Right renal pelvis (tissue), 4 donors: ENCODE measurements at places on chromosomes 2 and 18.
A peak's percentile ranks its signal among the peaks of the same experiment; 100 is the strongest.

DNA sequence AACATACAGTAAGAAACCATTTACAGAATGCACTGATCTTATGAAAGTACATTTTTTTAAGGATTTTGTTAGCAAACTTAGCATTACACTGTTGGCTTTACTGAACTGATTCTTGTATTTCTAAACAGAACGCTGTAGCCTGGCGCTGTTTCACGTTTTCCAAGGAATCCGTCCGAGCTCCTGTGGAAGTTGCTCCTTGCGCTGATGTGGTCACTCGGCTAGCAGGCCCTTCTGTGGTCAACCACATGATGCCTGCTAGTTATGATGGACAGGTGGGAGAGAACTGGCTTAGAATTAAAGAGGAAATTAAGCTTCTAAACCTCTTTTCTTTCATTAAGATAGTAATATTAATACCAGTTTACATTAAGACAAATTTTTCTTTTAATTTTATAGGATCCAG, 76.8 kb downstream of the CEP192 start:
- no peak for DNase-seq

DNA sequence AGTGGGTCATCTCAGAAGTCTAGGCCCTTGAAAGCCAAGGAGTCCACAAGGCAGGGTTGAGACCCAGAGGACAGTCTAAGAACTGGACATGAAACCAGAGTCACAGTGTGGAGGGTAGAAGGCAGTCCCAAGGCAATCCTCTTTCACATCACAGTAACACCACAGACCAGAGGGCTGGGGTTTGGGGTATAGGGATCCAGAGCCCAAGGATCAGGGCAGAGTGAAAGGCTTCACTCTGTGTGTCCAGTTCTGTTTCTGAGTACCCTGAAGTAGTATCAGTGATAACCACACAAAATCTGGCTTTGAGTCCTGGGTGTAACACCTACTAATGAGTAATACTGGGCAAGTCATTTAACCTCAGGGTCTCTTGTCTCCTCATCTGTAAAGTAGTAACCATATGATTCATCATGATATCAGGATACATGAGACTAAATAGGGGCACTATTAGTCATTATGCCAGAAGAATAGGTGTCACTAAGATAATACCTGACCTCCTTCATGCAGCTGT, 91.0 kb downstream of the ICA1L start:
- no peak for DNase-seq

- DNase-seq = peak; percentile 68
Measured at GRCh38 chr18:48030616-48031480, 100.4 kb upstream of the SMAD2 start.

DNA sequence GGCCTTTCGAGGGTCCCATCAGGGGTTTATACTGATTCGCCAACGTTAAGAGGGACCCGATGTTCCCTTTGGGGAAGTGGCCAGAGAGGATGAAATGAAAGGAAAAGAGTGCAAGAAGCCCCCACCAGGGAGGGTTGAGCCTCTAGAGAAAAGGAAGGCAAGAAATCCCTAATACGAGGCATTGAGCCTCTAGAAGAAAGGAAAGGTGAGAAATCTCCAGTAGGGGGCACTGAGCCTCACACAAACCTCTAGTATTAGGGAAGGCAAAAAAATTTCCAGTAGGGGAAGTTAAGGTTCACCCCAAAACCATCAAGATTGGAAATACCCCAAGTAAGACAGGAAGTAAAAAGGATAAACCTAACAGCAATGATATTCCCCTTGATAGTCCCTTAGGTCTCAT, 9.8 kb upstream of the SAP130 start:
- DNase-seq = no peak

DNA sequence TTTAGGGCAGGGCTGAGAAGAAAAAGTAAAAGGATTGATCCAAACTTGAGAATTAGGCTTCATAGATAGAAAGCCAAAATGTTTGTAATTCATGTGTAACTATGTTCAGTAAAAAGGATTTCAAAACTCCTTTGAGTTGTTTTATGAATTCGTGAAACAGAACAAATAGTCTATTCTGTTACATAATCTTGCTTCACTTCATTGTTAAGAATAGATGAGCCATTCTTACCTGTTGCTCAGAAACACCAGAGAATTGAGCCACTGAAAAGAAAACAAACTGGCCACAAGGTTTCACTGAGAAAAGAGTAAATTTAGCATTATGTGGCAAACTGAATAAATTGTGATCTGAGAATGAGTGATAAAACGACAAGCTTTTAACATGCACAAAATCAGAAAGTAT, 4.5 kb upstream of the ITPRID2 start:
- no peak for DNase-seq

DNA sequence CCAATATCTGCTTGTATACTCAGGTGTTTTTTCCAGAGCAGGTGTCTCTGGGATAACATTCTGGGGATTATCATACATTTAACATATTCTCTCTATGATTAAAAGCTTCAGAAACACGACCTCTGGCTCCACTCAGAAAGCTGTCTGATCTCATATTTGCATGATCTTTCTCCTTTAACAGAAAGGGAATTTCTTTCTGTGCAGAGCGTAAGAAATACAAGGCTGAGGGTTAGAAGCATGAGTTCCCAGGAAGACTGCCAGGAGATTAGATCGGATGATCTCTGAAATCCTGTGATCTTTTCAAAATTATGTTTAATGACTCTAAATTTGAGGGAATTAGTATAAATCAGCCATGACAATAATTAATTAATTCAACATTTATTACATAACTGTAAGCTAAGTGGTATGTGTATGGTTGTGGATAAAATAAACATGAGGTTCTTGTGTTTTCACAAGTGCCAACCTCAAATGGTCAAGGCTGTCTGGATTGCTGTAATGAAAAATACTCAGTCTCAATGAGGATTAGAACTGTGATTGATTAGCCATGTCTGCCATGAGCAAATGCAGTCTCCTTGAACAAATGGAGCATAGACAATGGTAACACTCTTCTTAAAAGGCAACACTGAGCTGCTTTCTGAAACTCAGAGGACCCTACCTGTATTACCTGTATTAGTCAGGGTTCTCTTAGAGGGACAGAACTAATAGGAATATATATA, 304.9 kb downstream of the STK39 start:
- no peak for DNase-seq

- DNase-seq = no peak
Measured at GRCh38 chr2:202261531-202261930, 4.0 kb upstream of the NOP58 start.

DNA sequence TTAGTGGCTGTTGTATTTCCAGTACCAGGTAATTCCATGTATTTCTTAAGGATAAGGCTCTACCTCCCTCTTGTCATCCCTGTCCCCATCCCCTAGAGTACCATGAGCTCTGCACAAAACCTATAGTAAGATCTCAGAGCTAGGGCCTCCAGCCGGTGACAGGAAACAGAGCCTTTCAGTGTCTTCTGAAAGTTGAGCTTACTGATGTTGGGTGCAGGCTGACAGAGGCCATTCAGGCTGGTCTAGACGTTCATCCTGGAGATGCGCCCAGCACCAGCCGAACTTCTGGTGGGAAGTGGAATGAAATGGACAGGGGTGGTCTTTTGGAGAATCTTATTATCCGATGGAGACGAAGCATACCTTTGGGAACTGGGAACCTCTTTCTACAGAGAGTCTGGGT, 16.7 kb upstream of the LYPD6B start:
- DNase-seq = no peak

GRCh38 chr2:8587251-8587791, 94.5 kb upstream of the ID2 start:
- DNase-seq = no peak

GRCh38 chr2:12451726-12452125, 265.0 kb upstream of the TRIB2 start:
- DNase-seq = no peak

GRCh38 chr2:157528963-157529751, 85.3 kb upstream of the CYTIP start:
- DNase-seq = no peak

DNA sequence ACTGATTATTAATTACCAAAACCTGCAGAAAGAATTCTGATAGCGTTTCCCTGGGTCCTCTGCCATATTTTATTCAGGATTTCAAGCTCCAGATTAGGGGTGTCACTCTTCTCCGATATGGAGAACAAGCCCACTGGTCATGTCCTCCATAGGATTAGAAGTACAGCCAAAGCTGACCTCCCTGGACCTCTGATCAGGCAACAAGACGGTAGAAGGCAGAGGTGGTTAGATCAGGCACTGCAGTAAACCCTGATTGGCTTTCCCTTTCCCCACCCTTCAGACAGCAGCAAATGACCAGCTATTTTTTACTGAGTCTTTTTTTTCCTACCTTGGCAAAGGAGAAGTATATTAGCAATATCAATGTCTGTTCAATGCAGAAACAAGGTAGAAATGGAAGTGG, 37.7 kb downstream of the SPC25 start:
- DNase-seq = no peak

DNA sequence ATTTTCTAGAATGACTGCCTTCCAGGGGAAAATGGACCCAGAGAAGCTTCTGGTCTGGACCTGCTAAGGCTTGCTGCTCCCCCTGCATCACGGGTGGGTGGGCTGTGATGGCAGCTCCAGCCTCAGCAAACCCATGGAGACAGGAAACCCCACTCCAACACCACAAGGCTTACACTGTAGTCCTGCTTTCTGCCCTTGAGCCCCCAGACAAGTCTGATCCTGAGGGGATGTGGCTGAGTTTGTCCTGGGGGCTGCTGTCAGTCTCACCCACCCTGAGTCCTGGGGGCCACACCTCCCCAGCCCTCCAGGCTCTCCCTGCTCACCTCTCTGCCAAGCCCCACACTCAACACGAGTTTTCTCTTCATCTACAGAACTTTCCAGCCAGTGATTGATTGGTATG, 279.4 kb downstream of the EIPR1 start:
- no peak for DNase-seq

GRCh38 chr2:5548991-5549715, 143.0 kb upstream of the SOX11 start:
- DNase-seq = peak; percentile 25

DNA sequence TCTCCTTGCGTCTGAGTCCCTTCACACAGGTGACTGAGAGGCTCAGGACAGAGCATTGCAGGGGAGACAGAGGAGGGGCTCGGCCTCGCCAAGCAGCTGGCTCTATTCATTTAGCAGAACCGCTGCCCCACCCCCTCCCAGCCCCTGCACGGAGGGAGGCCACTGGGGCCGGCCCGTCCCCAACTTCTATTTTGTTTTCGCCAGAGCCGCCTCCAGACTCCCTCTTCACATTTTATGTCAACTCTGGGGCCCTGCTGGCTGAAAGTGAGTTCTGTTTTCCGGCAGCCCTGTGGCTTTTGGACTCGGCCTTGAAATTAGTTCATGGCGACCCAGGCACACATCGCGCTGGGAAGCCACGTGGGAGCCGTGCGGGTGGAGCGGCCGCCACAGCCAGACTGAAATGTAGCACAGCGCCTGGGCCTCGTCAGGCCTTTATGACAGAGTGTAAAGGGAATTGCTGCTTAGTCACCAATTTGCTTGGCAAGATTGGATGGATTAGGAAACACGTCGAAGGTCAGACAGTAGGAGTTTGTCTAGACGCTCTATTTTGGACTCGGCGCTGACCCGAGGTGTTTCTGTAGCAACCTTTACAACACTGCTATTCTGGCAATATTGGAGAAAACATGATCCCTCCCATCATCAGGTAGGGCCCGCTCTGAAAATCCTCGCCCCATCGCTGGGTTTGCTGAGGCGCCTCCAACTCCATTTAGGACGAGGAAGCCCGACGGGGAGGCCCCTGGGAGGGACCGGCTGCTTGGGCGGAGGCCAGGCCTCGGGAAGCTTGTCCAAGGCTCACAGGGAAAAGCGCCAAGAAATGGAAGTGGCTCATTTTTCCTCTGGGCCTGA, 90.7 kb upstream of the CTDP1 start:
- DNase-seq = peak; percentile 62

GRCh38 chr2:242052421-242052820, 182.9 kb downstream of the RTP5 start:
- DNase-seq = no peak
